Testis (tissue), 5 donors: ENCODE measurements at places on chromosomes 4 and X. TPM values are rescaled to one million over a fixed set of nuclear protein-coding genes. Genes with fewer than 3 reads are reported as not detected.

GRCh38 chrX:107567370-107567769 lies 60.9 kb upstream of the PRPS1 start:
- H3K27ac ChIP-seq = no peak overlapping the region
- no peaks in the 10 kb centered on the region for H3K27me3 ChIP-seq
- H3K4me3 ChIP-seq = no peak overlapping the region

GRCh38 chr4:8643441-8643840 lies 50.9 kb downstream of the CPZ start:
- no peak for DNase-seq
- no peaks in the 10 kb centered on the region for H3K36me3 ChIP-seq
- no peak overlapping the region for H3K27ac ChIP-seq
- H3K4me1 ChIP-seq = no peaks in the 10 kb centered on the region

The CCDC149 gene
- total RNA-seq = 12.6 TPM

DNA sequence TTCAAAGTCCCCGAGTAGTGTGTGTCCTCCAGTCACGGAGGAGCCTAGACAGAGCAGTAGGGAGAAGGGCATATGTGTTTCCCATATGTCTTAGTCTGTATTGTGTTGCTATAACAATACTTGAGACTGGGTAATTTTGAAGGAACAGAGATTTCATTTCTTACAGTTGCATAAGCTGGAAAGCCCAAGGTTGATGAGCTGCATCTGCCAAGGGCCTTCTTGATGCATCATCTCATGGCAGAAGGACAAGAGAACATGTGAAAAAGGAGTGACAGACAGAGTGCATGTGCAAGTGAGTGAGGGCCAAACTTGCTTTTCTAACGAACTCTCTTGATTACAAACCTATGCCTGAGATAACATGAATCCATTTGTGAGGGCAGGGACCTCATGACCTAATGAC lies 243.4 kb downstream of the ARHGAP10 start:
- no peak for DNase-seq
- peaks cover 8% of the 10 kb centered on the region for H3K4me1 ChIP-seq
- H3K4me3 ChIP-seq = no peak overlapping the region
- H3K36me3 ChIP-seq = no peaks in the 10 kb centered on the region
- H3K27ac ChIP-seq = no peak overlapping the region

DNA sequence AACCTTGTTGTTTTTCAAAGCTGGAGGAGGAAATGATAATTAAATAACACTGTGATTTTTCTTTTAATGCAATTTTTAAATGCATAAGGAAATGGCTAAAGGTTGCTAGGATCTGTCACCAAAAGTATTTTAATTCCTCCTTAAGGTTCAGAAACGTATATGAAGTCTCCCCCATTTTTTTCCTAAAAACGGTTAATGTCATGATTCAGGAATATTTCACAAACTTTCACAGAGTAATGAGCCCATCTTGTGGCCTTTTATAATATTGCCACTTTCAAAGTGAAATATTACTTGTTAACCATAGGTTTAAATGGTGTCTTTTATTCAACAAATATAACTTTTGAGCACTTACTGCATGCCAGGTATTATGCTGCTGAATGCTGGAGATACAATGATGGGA lies 99.5 kb upstream of the USP38 start:
- no peaks in the 10 kb centered on the region for H3K4me1 ChIP-seq
- no peak overlapping the region for H3K27ac ChIP-seq
- no peaks in the 10 kb centered on the region for H3K27me3 ChIP-seq
- H3K36me3 ChIP-seq = no peaks in the 10 kb centered on the region

The IL3RA gene
- total RNA-seq = 5.5 TPM

GRCh38 chrX:134431894-134432293 lies 28.1 kb upstream of the HPRT1 start:
- no peak for DNase-seq
- H3K27ac ChIP-seq = no peak overlapping the region
- no peak overlapping the region for H3K4me3 ChIP-seq

DNA sequence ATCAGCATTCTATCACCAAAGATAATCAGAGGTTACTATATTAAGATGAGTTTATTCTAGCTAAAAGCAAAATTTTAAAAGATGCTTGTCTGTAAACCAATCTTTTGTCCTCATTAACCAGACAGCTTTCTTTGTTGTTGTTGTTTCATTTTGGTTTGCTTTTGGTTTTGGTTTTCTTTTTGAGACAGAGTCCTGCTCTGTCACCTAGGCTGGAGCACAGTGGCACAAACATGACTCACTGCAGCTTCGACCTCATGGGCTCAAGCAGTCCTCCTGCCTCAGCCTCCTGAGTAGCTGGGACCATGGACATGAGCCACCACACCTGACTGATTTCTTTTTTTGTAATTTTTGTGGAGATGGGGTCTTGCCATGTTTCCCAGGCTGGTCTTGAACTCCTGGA lies 102.9 kb downstream of the COX18 start:
- H3K27ac ChIP-seq = no peak overlapping the region

The AMBN gene
- total RNA-seq = not detected

DNA sequence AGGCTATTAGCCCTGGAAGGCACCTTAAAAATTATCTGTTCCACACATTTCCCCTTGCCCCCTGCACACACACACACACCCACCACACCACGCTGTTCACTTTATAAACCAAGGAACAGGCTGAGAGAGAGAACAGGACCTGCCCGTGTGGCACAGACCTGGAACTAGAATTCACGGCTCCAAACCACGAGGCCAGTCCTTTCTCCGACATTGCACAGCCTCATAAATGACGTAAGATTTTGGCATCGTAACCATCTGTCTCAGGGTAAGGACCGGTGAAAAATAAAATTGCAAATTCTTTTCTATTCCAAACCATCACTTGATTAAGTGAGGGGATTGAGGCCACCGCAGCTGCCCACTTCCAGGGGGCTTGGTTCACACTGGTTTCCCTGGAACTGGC lies 330.3 kb downstream of the BCOR start:
- H3K27ac ChIP-seq = no peak overlapping the region
- H3K4me1 ChIP-seq = peaks cover 10% of the 10 kb centered on the region
- DNase-seq = no peak
- no peaks in the 10 kb centered on the region for H3K27me3 ChIP-seq
- H3K4me3 ChIP-seq = no peak overlapping the region
- H3K36me3 ChIP-seq = no peaks in the 10 kb centered on the region

DNA sequence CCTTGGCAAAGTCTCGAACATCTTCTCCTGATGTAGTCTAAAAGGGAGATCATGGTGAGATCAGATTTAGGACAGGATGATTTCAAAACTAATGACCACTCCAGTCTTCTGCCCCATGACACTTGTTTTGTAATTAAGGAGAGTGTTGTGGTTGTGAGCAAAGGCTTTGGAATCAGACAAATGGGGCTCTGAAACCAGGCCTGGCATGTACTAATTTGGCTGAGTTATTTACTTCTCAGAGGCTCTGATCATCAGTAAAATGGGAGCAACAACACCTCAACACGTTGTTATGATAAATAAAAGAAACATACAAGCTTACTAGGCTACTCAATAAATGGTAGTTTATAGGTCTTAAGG lies 106.9 kb upstream of the FTHL17 start:
- DNase-seq = no peak
- H3K36me3 ChIP-seq = no peaks in the 10 kb centered on the region
- H3K4me1 ChIP-seq = peaks cover 2% of the 10 kb centered on the region
- H3K27me3 ChIP-seq = no peaks in the 10 kb centered on the region

- H3K27me3 ChIP-seq = no peaks in the 10 kb centered on the region
- H3K4me3 ChIP-seq = no peak overlapping the region
- H3K4me1 ChIP-seq = no peaks in the 10 kb centered on the region
- no peak for DNase-seq
- no peak overlapping the region for H3K27ac ChIP-seq
These were observed 11.6 kb downstream of the TACC3 start for GRCh38 chr4:1732911-1733310.

The PRRG3 gene
- total RNA-seq = 0.94 TPM

GRCh38 chr4:57639561-57640382 lies 529.6 kb upstream of the IGFBP7 start:
- no peaks in the 10 kb centered on the region for H3K4me1 ChIP-seq
- H3K27me3 ChIP-seq = no peaks in the 10 kb centered on the region
- H3K27ac ChIP-seq = no peak overlapping the region
- no peak overlapping the region for H3K4me3 ChIP-seq

The SLC25A43 gene
- 6.9 TPM for total RNA-seq

The DSPP gene
- not detected for total RNA-seq

- no peaks in the 10 kb centered on the region for H3K4me1 ChIP-seq
- no peaks in the 10 kb centered on the region for H3K36me3 ChIP-seq
- DNase-seq = no peak
- H3K27ac ChIP-seq = no peak overlapping the region
These were observed 332.9 kb downstream of the EPHA5 start for GRCh38 chr4:65337371-65337770.

DNA sequence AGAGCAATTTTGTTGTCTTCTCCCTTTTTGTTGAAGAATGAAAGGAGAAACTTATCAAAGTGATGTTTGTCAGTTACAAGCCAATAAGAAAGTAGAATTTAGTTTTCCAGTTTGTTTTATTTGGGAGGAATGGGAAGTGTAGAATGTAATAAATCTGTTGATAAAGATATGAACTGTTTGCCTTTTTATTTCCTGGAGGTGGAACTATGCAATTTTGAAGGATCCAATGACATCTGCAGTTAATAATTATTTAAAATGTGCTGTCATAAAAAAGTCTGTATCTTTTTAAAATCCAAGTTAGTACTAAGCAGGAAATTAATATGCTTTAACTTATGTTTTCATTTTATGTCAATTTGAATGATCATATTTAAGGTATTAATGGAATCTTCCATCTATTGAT lies 44.9 kb downstream of the PF4 start:
- H3K4me3 ChIP-seq = no peak overlapping the region
- no peak for DNase-seq
- H3K36me3 ChIP-seq = no peaks in the 10 kb centered on the region
- H3K27me3 ChIP-seq = no peaks in the 10 kb centered on the region

GRCh38 chr4:81040012-81040659 lies 9.6 kb downstream of the BMP3 start:
- no peak overlapping the region for H3K27ac ChIP-seq
- no peaks in the 10 kb centered on the region for H3K27me3 ChIP-seq
- no peak overlapping the region for H3K4me3 ChIP-seq
- no peaks in the 10 kb centered on the region for H3K36me3 ChIP-seq
- H3K4me1 ChIP-seq = no peaks in the 10 kb centered on the region

The TENM3 gene
- 42.2 TPM for total RNA-seq

- H3K27me3 ChIP-seq = no peaks in the 10 kb centered on the region
- H3K4me3 ChIP-seq = no peak overlapping the region
- no peak for DNase-seq
These were observed 80.4 kb downstream of the CT47B1 start for GRCh38 chrX:120795301-120795700.

The ZCCHC18 gene
- 17.2 TPM for total RNA-seq

The ARMCX1 gene
- total RNA-seq = 12.6 TPM

- no peaks in the 10 kb centered on the region for H3K27me3 ChIP-seq
- no peak overlapping the region for H3K27ac ChIP-seq
- no peaks in the 10 kb centered on the region for H3K4me1 ChIP-seq
- no peak overlapping the region for H3K4me3 ChIP-seq
These were observed 93.0 kb downstream of the HDAC8 start for GRCh38 chrX:72479324-72480274.

DNA sequence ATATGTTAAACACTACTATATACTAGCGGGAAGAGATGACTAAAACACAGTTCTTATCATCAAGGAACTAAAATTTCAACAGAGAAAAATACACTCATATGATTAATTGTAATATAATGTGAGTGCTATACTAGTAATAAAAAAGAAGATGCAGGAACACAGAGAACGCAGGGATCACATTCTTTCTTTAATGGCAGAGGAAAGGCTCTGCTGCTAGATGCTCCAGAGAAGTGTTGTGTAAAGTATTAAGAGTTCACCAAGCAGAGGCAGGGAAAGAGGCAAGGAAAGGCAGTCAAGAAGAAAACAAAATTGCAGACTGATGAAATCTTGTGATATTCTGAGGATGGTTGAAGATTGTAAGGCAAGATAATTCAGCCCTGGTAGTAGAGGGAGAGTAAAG lies 394.7 kb downstream of the PDGFC start:
- H3K27ac ChIP-seq = no peak overlapping the region
- DNase-seq = no peak
- no peak overlapping the region for H3K4me3 ChIP-seq
- no peaks in the 10 kb centered on the region for H3K4me1 ChIP-seq

The PPP4R3C gene
- 2.7 TPM for total RNA-seq

DNA sequence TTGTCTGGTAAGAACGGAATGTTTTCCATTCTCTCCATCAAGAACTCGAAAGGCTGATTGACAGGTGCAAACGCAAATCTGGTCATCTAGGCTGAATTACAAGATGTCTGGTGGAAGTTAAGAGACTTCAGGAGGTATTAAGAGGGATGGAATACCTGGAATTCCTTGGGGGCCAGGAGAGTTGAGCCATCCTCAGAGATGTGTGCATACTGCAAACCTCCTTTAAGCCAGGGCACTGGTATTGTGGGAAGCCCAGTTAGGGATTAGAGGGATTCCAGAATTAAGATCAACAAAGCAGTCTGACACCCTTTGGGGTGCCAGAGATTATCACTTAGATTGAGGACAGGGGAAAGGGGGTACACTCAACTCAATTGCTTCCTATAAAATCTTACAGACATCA lies 151.4 kb downstream of the VCX3A start:
- no peaks in the 10 kb centered on the region for H3K36me3 ChIP-seq
- DNase-seq = no peak

The FGFBP2 gene
- 139 TPM for total RNA-seq

The PNCK gene
- total RNA-seq = 41.0 TPM

DNA sequence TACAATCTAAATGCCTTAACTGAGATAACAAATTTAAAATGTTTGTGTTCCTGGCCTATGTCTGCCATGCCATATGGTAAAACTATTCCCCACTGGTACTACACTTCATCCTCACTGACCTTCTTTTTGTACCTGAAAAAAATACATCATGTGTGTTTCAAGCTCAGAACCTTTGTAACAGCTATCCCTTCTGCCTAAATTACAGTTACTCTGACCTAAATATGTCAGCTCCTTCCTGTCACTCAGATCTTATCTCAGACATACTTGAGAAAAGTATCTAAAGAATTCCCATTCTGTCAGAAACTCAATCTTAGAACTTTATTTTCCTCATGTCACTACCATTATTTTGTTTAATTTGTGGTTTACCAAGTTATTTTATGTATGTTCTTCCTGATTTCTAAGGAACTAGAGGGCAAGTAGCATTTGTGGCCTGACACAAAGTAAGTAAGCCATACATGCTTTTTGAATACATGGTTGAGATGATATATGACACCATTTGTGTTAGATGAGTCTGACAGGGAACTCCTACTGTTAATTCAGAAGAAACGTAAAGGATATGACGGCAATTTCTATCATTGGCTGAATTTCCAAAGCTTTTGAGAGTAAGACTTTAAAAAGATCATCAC lies 456.5 kb upstream of the NDST3 start:
- no peaks in the 10 kb centered on the region for H3K36me3 ChIP-seq
- H3K4me1 ChIP-seq = no peaks in the 10 kb centered on the region
- DNase-seq = no peak
- no peaks in the 10 kb centered on the region for H3K27me3 ChIP-seq
- no peak overlapping the region for H3K27ac ChIP-seq

DNA sequence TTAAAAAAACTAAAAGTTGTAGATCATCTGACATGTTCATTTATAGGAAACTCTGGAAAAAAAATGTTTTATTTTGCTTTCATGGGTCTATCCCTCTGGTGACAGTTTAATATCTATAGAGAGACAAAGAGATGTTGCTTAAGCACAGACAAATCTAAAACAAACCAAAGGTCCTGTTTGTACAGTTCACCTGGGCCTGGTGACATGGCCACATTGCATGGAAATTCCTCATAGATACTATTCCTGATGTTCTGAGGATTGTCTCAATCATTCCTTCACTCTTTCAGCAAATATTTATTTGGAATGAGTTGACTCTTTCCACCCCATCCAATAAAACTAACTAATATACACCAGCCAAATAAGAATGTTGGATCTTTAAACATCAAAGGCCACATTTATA lies 259.1 kb upstream of the NOCT start:
- no peaks in the 10 kb centered on the region for H3K4me1 ChIP-seq
- no peaks in the 10 kb centered on the region for H3K36me3 ChIP-seq
- no peaks in the 10 kb centered on the region for H3K27me3 ChIP-seq
- no peak overlapping the region for H3K27ac ChIP-seq
- no peak overlapping the region for H3K4me3 ChIP-seq
